NCI-H345 (cell line): ENCODE measurements at places on chromosomes 3 and 15.

DNA sequence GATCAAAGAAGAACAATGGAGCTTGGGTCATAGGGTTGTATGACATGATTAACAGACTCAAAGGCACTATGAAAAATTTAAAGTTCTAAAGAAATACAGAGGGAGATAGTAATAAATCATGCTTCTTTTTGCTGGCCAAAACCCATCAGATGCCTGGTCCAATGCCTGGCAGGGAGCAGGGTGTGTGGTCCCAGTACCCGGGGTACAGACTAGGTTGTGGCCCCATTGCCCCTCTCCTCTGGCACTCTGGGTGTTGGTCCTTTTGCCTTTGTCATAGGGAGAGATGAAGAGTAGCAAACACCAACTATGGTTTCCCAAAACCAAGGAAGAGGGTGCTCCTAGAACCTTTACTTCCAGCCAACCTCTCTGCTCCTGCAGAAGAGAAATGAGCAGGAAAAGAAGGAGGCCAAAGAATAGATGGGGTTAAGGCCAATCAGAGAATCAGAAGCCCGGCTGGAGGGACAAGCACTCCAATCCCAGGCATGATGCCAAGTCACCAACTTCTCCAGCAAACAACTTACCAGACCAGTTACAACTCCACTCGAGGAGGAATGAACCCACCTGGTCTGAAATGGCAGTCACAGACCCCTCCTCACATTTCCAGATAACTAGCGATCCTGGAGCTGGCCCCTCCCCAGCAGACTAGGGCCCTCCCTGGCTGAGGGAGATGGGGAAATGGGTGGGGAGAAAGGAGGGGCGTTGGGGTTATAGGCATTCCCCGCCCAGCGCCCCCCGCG lies 1.8 kb downstream of the IGDCC3 start:
- no peak for DNase-seq

- DNase-seq: no peak
Measured at GRCh38 chr15:66249605-66250174, 3.9 kb downstream of the MEGF11 start.

- no peak for DNase-seq
Measured at GRCh38 chr15:100914876-100915275, 4.3 kb upstream of the LRRK1 start.

- no peak for DNase-seq
Measured at GRCh38 chr15:35693286-35693685, 147.3 kb upstream of the DPH6 start.

GRCh38 chr15:66288551-66289185 lies 4.7 kb upstream of the DIS3L start:
- no peak for DNase-seq

DNA sequence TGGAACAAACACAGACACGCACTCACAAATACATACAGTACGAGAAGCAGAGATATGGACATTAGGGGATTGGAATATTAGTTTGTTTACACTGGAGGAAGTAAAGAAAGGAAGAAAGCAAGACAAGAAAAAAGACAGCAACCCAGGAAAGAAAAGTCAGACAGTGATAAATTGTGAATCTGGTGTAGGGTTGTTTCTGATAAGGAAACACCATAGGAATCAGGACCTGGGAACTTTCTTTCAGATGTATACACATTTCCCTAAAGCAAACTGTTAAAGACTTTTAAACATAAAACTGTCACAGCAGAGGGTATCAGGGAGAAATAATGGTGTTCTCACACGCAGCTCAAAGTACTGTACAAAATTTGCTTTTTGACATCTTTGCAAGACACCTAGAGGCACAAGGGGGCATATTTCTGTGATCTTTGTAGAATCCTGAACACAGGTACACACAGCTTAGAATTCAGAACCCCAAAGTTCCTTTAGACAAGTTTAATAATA lies 153.7 kb downstream of the TUSC7 start:
- no peak for DNase-seq

DNA sequence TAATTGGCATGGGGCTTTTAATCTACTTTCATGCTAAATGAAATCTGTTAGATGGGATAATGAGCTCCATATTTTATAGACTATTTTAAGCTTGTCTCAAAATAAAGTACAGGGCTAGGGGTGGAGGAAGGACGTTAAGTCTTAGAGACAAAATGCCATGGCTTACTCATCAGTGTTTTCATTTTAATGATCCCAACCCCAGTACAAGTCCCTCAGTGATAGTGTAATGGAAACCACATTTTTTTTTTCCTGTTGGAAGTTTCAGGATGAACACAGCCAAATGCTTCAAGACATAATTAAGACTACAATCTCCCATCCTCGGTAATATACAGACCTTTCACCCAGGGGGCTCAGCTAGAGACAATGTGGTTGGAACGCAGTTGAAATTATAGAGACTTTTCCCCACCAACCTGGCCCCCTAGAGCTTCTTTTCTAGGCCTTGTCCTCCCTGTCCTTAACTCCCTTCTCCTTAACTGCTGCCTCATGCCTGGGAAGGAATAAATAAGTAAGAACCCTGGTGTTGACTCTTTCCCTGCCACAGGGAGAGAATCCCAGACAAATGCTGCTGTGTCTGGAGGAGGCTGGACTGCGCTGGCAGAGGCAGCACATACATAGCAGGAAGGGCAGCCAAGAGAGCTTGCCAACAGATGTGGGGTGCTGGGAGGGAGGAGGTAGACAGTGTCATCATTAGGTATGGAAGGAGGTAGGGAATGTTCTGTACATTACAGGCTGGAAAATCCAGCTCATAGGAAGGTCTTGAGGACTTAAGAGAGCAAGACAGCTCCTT lies 115.4 kb upstream of the ROPN1 start:
- DNase-seq: no peak

- no peak for DNase-seq
Measured at GRCh38 chr3:147943265-147943945, 534.2 kb downstream of the ZIC1 start.

- no peak for DNase-seq
Measured at GRCh38 chr15:45442507-45443135, 64.3 kb upstream of the GATM start.

- DNase-seq: no peak
Measured at GRCh38 chr15:52020221-52021085, 1.4 kb downstream of the MAPK6 start.

- no peak for DNase-seq
Measured at GRCh38 chr15:58433597-58434333, 2.0 kb downstream of the LIPC start.

DNA sequence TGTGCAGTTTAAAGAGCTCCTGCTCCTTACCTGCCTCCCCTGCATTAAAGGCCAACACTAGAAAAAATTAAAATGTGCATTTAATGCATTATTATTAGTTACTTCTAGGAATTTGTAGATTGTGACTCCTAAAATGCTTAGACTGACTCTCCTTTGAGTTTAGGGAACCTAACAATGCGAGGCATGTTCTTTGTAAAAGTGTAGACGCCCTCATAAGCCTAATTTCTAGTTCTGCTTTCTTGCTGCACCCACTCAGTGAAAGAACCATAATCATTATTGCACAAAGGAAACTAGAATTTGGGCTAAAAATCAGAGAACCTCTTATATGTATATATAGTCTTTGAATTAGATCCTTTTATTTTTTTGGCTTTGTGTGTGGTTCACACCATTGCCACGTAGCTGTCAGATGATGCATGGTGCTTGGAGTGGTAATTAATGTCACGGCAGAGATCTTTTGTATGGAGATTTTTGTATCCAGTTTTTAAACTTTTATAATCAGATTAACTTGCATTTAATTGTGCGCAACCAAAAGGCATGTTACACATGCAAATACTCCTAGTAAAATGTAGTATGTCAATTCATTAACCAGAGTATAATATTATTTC lies 710 bp downstream of the ABHD10 start:
- peak; percentile 6 for DNase-seq

DNA sequence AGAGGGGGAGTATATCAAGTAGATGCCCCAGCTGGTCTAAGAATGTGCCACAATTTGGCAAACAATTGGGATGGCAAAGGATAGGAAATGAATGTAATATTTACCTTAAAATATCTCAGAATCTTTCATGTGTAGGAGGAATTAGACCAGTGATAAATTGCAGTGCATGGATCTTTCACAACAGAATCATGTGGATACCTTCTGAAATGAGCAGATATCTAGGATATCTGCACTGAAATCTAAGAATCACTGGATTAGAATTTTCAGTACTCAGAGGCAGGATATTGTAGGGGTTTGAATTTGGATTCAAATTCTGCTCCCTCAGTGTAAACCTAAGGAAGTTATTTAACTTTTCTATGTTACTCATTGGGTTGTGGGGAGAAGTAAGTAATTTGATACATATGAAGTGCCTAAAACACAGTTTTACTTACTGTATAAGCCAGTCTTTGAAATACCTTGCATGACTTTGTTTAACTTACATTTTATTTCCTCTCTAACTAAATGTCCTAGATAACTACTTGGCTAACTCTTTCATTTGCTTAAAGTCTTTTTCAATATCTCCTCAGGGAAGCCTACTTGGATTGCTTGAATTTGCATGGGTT lies 8.8 kb downstream of the IL1RAP start:
- no peak for DNase-seq

DNA sequence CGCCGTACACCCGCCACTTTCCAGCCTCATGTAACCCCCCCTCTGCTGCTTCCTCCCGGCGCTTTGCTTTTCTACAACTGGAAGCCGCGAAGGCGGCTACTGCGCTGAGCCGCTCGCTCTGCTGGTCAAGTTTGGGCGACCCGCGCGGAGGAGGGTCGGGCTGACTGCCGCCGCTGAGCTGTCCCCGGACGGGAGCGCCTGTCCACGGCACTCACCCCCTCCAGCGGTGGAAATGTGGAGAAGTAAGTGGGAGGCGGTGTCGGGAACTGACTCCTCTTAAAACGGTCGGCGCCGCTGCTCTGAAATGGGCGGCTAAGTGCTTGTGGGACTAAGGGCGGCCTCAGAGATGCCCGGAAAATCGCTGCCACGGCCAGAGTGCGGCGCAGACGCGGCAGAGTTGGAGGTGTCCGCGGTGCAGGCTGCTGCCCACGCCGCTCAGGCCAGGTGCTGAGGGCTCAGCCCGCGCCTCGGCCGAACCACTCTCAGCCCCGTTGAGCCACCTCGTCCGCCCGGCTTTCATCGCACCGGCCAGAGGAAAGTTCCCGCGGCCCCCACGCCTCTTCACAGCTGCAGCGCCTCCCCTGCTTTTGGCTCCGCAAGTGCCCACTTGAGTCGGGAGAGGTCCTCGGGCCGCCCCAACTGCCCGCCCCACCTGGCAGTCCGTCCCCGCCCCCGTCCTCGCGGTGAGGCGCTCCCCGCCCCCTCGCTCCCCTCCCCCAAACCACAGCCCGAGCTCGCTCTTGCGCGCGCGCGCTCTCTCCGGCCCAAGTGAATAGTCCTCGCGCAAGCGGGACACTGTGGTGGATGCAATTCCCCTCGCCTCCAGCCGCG lies at the start of gene EPHA6:
EPHA6 (plus strand) TSS at position 775 of the 831 bp plus-strand sequence.
- peak; percentile 27 for DNase-seq

DNA sequence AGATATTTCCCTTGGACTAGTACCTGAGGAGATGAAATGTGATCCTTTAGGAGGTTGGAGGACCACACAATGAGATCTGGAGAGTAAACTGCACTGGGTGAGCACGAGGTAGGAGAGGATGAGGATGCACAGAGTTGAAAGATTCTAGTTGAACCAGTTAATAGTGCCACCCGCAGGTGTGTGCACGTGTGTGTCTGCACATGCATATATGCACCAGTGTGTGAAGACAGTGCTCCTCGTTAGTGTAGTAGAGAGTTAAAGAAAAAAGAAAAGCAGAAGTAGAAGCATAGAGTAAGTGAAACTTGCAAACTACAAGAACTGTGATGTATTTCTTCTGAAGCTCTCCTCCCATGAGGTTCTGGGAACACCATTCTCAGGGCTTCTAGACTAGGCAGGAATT lies 8.4 kb downstream of the MED12L start:
- DNase-seq: no peak

- DNase-seq: no peak
Measured at GRCh38 chr3:72907731-72908620, 20.1 kb downstream of the GXYLT2 start.

GRCh38 chr3:172687501-172687900 lies 23.4 kb downstream of the NCEH1 start:
- no peak for DNase-seq

GRCh38 chr3:69986419-69986818 lies 13.1 kb upstream of the SAMMSON start:
- DNase-seq: peak; percentile 2
